Activated naive CD8-positive, alpha-beta T cell treated with anti-CD3 and anti-CD28 coated beads, Interleukin-2, amount 50 U/mL, for 24 hours (primary cell): ENCODE measurements at places on chromosomes 7 and 10.
A peak's percentile ranks its signal among the peaks of the same experiment; 100 is the strongest.

- DNase-seq, result no peak
- no peak within 1 kb of the TSS for H3K27ac ChIP-seq
- H3K36me3 ChIP-seq, result no peaks in the 10 kb centered on the region
- no peaks in the 10 kb centered on the region for H3K4me1 ChIP-seq
- H3K27me3 ChIP-seq, result peaks cover 9% of the 10 kb centered on the region
- H3K4me3 ChIP-seq, result no peak within 1 kb of the TSS
Observed at GRCh38 chr10:122271076-122271475, at the start of gene BTBD16. BTBD16 (plus strand) TSS chr10:122271296; CDS start chr10:122275082, 3,786 bp downstream.

DNA sequence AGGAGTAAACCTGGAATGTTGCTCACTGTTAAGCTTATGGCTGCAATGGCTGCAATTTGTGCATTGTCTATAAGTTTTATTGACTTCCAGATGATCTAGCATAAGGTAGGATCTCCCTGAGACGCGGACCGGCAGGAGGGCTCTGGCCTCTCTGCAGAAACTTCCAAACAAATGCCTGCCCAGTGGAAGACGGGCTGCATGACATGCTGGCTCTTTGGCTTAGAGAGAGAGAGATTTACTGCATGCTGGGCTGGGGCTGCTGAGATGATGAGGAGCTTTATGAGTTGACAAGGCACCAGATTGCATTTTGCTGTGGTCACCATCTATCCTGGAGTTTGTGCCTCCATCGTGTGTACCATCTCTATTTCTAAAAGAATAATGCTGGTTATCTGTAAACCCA, 193.2 kb downstream of the GALNT17 start:
- H3K27me3 ChIP-seq, result no peaks in the 10 kb centered on the region
- H3K4me1 ChIP-seq, result no peaks in the 10 kb centered on the region
- H3K36me3 ChIP-seq, result no peaks in the 10 kb centered on the region
- H3K27ac ChIP-seq, result no peak overlapping the region

GRCh38 chr10:124064676-124065075, 28.7 kb downstream of the CHST15 start:
- H3K27ac ChIP-seq, result peak overlapping the region; percentile 20
- no peak for DNase-seq
- H3K27me3 ChIP-seq, result peaks cover 3% of the 10 kb centered on the region

GRCh38 chr7:142298009-142298408, 40.2 kb upstream of the PRSS58 start:
- no peak overlapping the region for H3K27ac ChIP-seq
- no peaks in the 10 kb centered on the region for H3K36me3 ChIP-seq
- peaks cover 9% of the 10 kb centered on the region for H3K4me1 ChIP-seq
- H3K4me3 ChIP-seq, result no peak overlapping the region

DNA sequence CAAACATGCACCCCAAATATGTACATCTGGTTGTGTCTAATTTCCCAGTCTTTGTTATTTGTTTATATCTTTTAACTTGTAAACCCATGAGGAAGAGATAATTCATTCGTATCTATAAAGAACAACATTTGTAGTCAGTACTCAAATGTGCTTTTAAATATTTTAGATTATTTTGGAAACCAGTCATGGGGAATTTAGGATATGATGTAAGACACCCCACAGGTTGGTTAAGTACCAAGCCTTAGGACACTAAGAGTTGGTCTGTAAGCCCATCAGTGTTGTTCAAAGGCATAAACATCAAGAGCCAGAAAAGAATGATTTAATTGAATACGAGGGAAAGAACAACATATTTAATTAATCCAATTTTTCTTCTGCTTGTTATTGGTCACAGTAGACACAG, 421.1 kb upstream of the SEMA3C start:
- no peak overlapping the region for H3K4me3 ChIP-seq
- H3K4me1 ChIP-seq, result no peaks in the 10 kb centered on the region
- H3K27me3 ChIP-seq, result no peaks in the 10 kb centered on the region
- no peak overlapping the region for H3K27ac ChIP-seq
- no peak for DNase-seq
- no peaks in the 10 kb centered on the region for H3K36me3 ChIP-seq

GRCh38 chr10:3848005-3848774, 63.2 kb upstream of the KLF6 start:
- DNase-seq, result no peak
- no peaks in the 10 kb centered on the region for H3K36me3 ChIP-seq
- no peak overlapping the region for H3K4me3 ChIP-seq
- H3K27ac ChIP-seq, result no peak overlapping the region
- H3K4me1 ChIP-seq, result peaks cover 49% of the 10 kb centered on the region

DNA sequence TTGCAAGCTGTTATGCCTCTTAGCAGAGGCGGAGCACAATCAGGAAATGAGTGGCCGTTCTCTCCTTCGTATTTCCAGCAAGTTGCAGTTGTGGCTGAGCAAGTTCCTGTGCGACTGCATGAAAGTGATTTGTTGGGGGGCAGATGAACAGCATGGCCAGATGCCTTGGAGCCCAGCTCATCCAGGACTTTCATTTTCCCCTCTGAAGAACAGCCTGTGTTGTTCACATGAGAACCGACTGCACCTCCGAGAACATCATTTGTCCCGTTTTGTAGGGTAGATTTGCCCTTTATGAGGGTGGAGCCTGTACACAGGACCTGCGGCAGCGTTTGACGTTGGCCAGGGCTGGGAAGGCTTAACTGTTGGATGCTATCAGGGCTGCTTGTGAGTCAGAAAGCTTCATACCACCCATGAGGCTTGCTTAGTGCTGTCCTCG, 4.4 kb downstream of the BAG3 start:
- peak overlapping the region; percentile 70 for H3K27ac ChIP-seq
- H3K4me3 ChIP-seq, result peak overlapping the region; percentile 60
- no peaks in the 10 kb centered on the region for H3K27me3 ChIP-seq
- H3K4me1 ChIP-seq, result peaks cover 61% of the 10 kb centered on the region

GRCh38 chr10:133454204-133454893, 604 bp downstream of the SCART1 start:
- H3K4me1 ChIP-seq, result no peaks in the 10 kb centered on the region
- no peaks in the 10 kb centered on the region for H3K36me3 ChIP-seq
- peaks cover 2% of the 10 kb centered on the region for H3K27me3 ChIP-seq
- peak overlapping the region; percentile 41 for H3K4me3 ChIP-seq

GRCh38 chr7:157409149-157409752, 72.4 kb downstream of the DNAJB6 start:
- H3K36me3 ChIP-seq, result peaks cover 5% of the 10 kb centered on the region
- H3K27ac ChIP-seq, result no peak overlapping the region
- H3K4me3 ChIP-seq, result no peak overlapping the region
- H3K4me1 ChIP-seq, result peaks cover 30% of the 10 kb centered on the region
- no peak for DNase-seq

DNA sequence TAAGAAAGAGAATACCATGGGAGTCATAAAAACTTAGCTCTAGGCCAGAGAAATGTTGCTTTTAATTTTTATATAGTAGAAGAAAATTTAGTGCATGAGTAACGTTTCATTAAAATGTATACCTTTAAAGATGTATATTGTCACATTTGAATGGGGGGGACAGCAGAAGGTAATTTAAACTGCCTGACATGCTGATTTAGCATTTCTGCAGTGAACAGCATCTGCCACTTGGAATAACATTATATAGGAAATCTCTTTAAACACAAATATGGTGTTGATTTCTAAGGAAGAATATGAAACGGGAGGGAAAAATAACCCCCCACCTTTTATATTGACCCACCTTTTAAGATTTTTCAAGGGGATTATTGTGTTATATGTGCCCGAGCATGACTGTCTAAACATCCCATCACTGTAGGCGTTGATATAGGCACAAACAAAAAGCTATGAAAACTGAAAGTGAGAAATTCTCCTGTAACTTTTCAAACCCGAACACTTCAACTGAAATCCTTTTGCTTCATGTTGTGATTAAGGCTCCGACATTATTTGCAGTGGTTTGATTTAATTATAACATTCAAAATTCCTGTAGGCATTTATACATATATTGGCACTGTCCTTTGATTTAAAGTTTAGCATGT, 244.7 kb upstream of the CELF2 start:
- no peak for DNase-seq
- peaks cover 4% of the 10 kb centered on the region for H3K27me3 ChIP-seq
- no peak overlapping the region for H3K4me3 ChIP-seq
- H3K27ac ChIP-seq, result no peak overlapping the region
- no peaks in the 10 kb centered on the region for H3K4me1 ChIP-seq

- peak within 1 kb of the TSS; percentile 79 for H3K27ac ChIP-seq
- H3K4me1 ChIP-seq, result peaks cover 37% of the 10 kb centered on the region
- H3K36me3 ChIP-seq, result no peaks in the 10 kb centered on the region
- DNase-seq, result peak; percentile 64
Observed at GRCh38 chr7:90595801-90596670, at the start of gene CDK14. CDK14 (plus strand) TSS chr7:90596321; CDS start chr7:90596628, 307 bp downstream.

- no peaks in the 10 kb centered on the region for H3K4me1 ChIP-seq
- no peak for DNase-seq
- no peaks in the 10 kb centered on the region for H3K36me3 ChIP-seq
- no peak overlapping the region for H3K27ac ChIP-seq
Observed at GRCh38 chr10:70034232-70034631, 18.4 kb upstream of the MACROH2A2 start.

- no peak for DNase-seq
- no peak overlapping the region for H3K4me3 ChIP-seq
- no peaks in the 10 kb centered on the region for H3K4me1 ChIP-seq
Observed at GRCh38 chr7:91021956-91022355, 242.3 kb upstream of the FZD1 start.

DNA sequence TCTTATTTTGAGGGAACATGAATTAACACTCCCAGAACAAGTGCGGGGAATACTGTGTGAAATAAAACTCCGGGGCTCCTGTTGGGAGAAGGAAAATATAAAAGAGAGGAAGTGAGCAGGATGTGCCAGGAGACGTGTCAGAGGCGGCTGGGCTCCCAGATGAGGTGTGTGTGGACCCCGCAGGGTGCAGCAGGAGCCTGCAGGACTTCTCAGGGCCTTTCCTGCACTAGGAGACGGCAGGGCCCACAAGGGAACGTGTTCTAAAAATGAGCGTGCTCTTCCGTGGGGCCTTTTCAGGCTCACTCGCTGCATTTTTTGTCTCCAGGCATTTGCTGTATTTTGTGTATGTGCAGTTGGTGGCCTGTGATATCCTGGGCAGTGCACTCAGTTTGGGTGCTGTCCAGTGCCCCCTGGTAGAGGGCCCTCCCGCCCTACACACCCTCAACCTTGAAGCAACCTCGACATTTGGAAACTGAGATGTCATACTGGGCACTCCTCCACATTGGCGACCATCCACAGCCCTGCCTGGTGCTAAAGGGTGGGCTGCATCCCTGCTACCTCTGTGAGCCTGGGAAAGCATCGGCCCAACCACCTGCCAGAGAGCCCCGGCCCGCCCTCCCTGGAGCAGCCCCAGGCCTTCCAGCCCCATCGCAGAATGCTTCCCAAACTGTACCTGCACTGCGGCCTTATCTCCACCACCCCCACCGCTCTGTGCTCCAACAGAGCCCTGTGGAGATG, 35.2 kb upstream of the EN2 start:
- no peak for DNase-seq
- H3K4me3 ChIP-seq, result no peak overlapping the region
- peaks cover 17% of the 10 kb centered on the region for H3K27me3 ChIP-seq
- no peaks in the 10 kb centered on the region for H3K4me1 ChIP-seq

DNA sequence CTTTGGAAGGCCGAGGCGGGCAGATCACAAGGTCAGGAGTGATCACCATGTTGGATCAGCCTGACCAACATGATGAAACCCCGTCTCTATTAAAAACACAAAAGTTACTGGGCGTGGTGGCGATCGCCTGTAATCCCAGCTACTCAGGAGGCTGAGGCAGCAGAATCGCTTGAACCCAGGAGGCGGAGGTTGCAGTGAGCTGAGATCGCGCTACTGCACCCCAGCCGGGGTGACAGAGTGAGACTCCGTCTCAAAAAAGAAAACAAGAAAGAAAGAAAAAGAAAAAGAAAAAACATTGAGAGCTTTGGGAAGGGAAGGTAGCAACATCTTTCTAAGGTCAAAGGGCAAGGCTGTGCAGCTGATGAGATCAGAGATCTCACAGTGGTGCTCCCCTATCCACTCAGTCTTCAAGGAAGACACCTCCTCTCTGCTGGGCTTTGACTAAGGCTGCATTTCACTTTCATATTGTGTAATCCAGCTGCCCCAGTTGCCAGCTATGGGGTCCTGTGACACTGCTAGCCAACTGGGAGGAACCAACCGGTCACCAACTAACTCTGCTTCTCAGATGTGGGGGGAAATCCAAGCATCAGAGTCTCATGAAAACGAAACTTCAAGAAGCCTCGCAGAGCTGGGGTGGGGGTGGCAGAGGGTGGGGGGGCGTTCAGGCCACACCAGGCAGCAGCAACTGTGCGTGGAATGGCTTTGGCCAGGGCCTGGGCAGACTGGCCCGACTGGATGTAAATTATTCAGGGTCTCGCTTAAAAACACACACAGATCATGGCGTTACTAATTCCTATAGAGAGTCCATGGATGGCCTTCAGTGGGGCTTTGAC, 1.5 kb downstream of the IL15RA start:
- H3K27me3 ChIP-seq, result peaks cover 1% of the 10 kb centered on the region
- H3K4me3 ChIP-seq, result peak overlapping the region; percentile 97
- H3K36me3 ChIP-seq, result peaks cover 17% of the 10 kb centered on the region

- no peaks in the 10 kb centered on the region for H3K4me1 ChIP-seq
- no peaks in the 10 kb centered on the region for H3K36me3 ChIP-seq
- no peak overlapping the region for H3K27ac ChIP-seq
- no peak overlapping the region for H3K4me3 ChIP-seq
- no peaks in the 10 kb centered on the region for H3K27me3 ChIP-seq
Observed at GRCh38 chr10:20195076-20195475, 378.8 kb downstream of the PLXDC2 start.

- H3K4me1 ChIP-seq, result no peaks in the 10 kb centered on the region
- DNase-seq, result no peak
- no peaks in the 10 kb centered on the region for H3K36me3 ChIP-seq
- no peak overlapping the region for H3K27ac ChIP-seq
- H3K27me3 ChIP-seq, result no peaks in the 10 kb centered on the region
Observed at GRCh38 chr7:71334541-71334940, 202.6 kb downstream of the GALNT17 start.

- no peak for DNase-seq
- H3K36me3 ChIP-seq, result no peaks in the 10 kb centered on the region
- no peak overlapping the region for H3K4me3 ChIP-seq
- H3K27ac ChIP-seq, result no peak overlapping the region
- peaks cover 2% of the 10 kb centered on the region for H3K4me1 ChIP-seq
- H3K27me3 ChIP-seq, result peaks cover 12% of the 10 kb centered on the region
Observed at GRCh38 chr7:116829493-116829892, 32.9 kb upstream of the CAPZA2 start.

DNA sequence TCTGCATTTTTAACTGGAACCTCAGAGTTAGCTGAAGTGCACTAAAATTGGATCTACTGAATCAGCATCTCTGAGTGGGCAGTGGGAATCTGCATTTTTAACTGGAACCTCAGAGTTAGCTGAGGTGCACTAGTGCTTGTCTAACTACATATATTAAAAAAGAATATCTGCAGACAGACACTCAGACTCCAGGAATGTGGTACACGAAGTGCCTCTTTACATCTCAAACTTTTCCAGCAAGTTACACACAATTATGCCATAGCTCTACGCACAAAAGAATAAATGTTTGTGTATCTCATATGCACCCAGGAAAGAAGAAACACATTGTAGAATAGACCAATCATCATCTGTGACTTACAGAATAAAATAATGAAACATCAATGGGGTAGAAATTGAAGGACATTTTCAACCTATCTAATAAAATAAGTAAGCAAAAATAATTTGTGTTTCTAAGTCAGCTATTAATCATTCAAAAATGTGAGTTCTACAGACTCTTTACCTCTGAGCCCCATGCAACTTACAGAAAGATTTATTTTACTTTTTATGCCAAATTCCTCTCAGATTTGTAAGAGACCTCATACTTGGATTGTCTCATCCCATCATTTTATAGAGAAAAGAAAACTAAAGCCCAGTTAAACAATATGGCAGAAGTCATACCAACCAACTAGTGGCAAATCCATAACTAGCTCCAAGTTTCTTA, 28.3 kb downstream of the PPP1R3A start:
- no peak for DNase-seq
- no peaks in the 10 kb centered on the region for H3K27me3 ChIP-seq
- no peak overlapping the region for H3K4me3 ChIP-seq
- H3K27ac ChIP-seq, result no peak overlapping the region
- H3K4me1 ChIP-seq, result no peaks in the 10 kb centered on the region
